ENCODE measurements at places on chromosomes 2 and 18.

DNA sequence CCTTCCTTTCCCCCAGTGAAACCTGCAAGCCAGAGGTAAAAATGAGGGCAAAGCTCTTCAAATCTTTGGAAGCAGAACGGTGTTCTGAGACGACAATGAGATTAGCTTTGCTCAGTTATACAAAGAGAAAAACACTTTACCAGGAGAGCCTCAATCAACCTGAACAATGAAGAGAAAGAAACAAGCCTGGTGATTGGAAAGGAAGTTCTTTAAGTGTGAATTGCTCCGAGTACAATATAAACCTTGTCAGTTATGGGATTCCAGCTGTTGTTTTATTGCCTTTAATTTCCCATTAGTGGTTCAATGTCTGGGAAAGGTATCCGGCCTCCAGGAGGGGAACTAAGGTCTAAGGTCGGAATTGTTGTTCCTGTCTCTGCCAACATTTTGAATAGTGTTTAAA lies 901.6 kb downstream of the EPHA4 start:
- no peak for DNase-seq

- DNase-seq, result no peak
Measured at GRCh38 chr2:215535125-215535668, 99.3 kb upstream of the FN1 start.

DNA sequence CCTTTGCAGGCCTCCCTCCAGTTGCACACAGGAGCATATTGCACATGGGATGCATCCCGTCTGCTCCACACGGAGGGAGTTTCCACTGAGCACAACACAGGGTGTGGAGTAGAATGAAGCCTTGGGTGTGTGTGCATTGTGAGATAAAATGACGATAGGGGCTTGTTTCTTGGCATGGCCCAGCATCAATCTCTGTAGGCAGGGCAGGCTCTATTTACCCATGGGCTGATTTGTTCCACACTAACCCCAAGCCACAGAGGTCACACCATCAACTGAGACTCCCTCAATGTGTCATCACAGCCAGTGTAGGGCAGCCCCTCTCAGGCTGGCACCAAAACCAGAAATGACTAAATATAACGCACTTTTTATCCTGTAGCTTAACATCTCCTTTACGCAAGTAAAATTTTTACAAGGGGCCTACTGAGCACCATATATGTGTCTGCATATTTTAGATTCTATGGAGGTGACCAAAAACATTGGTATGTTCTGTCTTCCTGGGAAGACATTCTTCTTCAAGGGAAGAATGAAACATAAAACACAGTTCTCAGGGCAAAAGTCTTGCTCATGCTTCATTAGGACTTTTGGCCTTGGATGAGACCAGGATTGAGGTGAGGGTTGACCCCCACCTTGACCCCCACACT lies 2.7 kb upstream of the GKN1 start:
- no peak for DNase-seq

GRCh38 chr2:106095478-106096298 lies 98.4 kb downstream of the UXS1 start:
- no peak for DNase-seq

DNA sequence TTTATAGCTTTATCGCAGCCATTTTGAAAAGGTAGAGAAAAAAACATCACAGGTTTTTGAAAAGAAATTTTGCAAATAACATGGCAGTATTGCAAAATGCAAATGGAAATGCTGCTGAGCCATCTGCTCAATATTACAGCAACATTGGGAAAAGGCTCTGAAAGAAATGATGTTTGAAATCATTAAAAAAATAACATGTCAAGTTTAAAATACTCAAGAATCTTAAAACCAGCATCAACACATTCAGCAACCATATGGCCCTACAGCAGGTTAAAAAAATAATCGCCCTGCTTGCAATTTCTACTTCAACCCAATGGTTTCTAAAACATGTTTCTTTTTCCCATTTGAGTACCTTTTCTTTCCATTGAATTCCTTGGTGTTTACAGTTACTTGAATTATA lies 289.4 kb downstream of the AFF3 start:
- no peak for DNase-seq

GRCh38 chr2:68284896-68285295 lies 32.6 kb upstream of the PPP3R1 start:
- peak; percentile 32 for DNase-seq

GRCh38 chr2:33873076-33873605 lies 274.0 kb upstream of the FAM98A start:
- no peak for DNase-seq

- no peak for DNase-seq
Measured at GRCh38 chr2:219707496-219708285, 80.3 kb downstream of the SLC4A3 start.

- DNase-seq, result no peak
Measured at GRCh38 chr2:134136731-134137130, 117.1 kb upstream of the MGAT5 start.

All from NCI-H446 (cell line).